ENCODE measurements at places on chromosomes 4 and X.

DNA sequence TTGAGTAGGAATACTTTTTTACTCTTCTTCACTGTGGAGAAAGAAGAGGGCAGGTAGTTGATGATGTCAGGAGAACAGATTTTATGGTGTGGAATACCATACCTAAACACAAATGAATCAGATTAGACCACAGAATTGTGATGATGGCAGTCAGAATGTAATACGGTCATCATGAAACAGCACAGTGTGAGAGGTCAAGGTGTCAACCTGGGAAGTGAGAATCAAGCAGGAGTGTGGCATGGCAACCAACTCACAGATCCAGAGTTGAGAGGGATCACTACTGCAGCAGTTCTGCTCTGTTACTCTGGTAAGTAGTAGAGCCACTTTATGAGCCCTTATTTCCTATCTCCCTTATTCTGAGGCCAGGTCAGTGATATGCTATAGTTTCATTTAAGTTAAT lies 27.7 kb downstream of the METTL14 start:
- no peak for DNase-seq

- DNase-seq = no peak
Measured at GRCh38 chr4:80206521-80207171, 9.3 kb downstream of the PRDM8 start.

GRCh38 chr4:132691026-132691425 lies 458.1 kb upstream of the PCDH10 start:
- no peak for DNase-seq

- no peak for DNase-seq
Measured at GRCh38 chrX:112672788-112673560, 6.8 kb downstream of the LHFPL1 start.

GRCh38 chr4:90951037-90951436 lies 823.8 kb downstream of the CCSER1 start:
- DNase-seq = no peak

DNA sequence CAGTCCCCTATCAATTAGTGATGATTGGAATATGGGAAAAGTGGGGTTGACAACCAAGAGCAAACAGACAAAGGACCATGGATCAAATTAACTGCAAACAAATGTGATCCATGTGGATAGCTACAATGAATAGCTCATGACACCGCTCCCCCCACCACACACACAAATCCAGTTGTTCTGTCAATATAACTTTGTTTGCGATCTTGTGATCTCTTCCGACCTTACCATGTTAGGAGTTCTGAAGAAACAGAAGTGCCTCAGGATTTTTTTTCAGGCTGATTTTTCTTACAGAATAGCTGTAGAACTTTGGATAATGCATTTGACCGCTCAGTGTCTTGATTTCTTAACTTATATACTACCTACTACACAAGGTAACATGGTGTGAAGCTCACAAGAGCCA lies 116.6 kb downstream of the SH2D1A start:
- DNase-seq = no peak

- no peak for DNase-seq
Measured at GRCh38 chr4:19774690-19775256, 476.9 kb upstream of the SLIT2 start.

DNA sequence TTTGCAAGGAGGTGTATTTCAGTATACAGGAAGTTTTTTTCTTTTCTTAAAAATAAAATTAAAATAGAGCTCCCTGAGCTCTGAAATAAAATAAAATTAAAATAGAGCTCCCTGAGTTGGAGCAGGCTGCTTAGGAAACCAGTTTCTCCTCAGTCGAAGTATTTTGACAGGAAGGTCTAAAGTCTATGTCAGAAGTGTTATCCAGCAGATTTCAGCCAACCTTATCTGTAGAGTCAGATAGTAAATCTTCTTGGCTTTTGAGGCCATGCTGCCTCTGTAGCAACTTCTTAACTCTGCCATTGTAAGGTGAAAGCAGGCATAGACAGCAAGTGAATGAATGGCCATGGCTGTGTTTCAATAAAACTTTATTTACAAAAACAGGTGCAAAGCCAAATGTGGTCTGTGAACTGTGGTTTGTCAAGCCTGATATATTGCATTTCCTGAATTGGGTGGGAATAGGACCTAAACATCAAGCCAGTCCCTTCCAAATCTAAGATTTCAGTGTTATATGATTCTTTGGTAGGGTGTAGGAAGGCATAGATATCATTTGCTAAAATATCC lies 9.5 kb upstream of the KLKB1 start:
- no peak for DNase-seq

GRCh38 chr4:32499171-32499570 lies 1779.0 kb downstream of the PCDH7 start:
- no peak for DNase-seq

DNA sequence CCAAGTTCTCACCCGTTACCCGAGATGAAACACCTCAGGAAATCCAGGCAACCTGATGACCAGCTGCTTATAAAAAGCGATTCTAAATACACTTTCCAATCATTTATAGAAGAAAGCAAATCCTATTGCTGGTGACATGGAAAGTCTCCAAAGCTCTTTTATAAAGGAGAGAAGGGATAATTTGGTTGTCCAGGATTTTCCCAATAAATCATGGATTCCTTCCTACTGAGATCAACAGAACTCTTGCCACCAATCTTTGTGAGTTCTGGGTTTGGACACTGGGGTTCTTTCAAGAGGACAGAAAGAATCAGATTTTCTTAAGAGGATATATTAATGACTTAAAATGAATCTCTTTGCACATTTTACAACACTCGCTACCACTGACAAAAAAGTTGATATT lies 24.7 kb upstream of the SOD3 start:
- no peak for DNase-seq

GRCh38 chrX:46572340-46572936 lies 1.1 kb upstream of the CHST7 start:
- no peak for DNase-seq

DNA sequence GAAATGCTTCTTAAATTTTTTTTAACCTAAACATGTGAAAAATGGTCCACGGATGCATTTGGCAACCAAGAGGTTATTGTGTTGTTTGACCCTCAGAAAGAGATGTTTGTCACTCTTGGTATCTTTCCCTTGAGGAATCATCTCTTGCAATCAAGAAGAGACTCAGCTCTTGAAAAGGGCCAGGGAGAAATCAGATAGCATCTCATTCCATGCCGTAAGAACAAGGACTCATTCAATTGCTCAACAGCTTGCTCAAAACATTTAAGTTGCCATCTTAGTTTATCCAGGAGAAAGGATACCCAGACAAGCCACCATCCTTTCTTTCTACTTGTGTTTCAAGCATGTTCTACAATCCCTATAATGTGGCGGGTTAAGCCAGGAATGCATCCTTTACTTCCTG lies 209.5 kb upstream of the LNX1 start:
- DNase-seq = no peak

DNA sequence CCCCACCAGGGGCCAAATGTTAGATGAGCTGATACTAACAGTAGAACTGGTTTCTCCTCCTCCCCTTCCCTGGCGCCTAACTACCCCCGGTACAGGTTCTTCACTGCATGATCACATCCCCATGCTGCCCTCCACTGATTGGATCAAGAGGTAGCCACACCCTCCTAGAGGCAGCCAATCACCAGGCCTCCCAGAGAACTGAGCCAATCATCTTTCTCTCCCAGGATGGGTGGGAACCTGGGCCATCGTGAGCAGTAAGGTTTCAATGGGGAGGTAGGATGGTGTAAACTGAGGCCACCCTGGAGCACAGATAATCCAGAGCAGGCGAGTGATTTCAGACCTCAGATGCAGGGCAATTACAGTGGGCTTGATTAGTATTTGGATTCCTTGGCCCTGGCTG lies 64.2 kb downstream of the PPP2R2C start:
- DNase-seq = no peak

GRCh38 chr4:20622701-20623100 lies 77.6 kb upstream of the PACRGL start:
- DNase-seq = no peak

- DNase-seq = no peak
Measured at GRCh38 chr4:6956087-6956433, 46.4 kb downstream of the TBC1D14 start.

DNA sequence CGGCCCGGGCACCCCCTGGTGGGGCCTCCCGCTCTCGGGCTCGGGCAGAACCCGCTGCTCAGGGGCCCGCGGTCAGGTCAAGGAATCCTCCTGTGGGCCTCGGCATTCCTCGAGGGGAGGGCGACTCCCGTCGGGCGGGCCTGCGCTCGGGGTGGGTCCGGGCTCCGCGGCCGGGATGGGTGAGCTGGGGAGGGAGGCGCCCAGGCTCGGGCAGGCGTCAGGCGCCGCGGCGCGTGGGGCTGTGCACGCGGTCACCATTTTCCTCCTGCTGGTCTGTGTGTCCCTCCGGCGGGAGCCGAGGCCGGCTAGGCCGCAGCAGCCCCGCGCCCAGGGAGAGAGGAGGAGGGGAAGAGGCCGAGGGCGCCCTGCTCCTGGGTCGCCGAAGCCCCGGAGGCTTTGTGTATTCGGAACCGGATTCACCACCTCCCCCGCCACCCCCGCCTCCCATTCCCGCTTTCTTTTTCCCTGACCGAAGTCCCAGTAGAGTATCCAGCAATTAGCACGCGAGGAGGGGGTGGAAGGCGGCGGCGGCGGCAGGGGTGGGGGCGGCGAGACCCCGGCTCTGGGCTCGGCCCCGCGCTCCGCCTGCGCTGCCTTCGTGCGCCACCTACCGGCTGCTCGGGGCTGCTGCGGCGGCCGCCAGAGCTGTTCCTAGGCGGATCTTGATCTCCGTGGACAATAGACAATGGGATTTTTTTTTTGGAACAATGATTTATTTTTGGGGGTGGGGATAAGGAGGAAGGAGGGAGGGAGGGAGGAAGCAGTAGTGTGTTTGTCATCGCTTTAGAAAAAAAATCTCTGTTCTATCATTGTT lies 99.0 kb upstream of the MAML3 start:
- peak; percentile 75 for DNase-seq

DNA sequence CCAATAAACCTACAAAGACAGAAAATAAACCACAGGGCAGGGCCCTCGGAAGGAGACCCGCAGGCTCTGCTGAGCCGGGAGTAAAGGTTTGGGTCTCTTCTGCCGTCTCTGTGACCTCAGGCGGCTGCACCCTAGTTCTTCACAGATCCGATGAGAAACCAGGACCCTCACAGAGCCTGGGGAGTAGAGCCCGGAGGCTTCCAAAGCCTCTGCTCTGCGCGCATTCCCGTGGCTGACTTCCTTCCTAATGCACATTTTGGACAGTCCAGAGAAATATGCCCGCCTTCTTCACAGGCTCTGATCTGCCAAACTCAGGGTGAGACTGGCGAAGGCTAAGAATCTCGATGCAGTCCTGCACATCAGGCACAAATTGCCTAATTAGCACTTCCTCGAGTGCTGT lies 245.5 kb downstream of the EVC2 start:
- no peak for DNase-seq

GRCh38 chr4:2462218-2462991 lies 6.5 kb upstream of the RNF4 start:
- DNase-seq = peak; percentile 70

- DNase-seq = no peak
Measured at GRCh38 chr4:126800575-126801141, 832.1 kb upstream of the INTU start.

GRCh38 chr4:113317523-113317922 lies 268.1 kb downstream of the ANK2 start:
- DNase-seq = no peak

GRCh38 chr4:137648531-137648930 lies 116.2 kb upstream of the PCDH18 start:
- DNase-seq = no peak

DNA sequence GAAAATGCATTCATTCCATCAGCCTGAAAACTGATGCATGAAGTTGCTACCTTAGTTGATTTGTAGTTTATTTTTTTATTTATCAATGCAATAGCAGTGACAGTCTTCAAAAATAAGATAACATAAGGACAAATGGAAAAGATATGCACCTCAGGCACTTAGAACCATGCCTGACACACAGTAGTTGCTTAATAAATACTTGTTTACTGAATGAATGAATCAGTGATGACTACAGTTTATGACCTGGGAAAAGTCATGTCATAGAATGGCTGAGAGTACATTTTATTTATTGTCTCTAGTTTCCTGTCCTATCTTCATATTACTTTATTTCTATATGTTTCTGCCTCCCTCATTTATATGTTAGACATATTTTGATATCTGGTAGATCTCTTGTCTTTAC lies 171.8 kb downstream of the TLL1 start:
- DNase-seq = no peak

GRCh38 chrX:97740886-97741285 lies 857.2 kb downstream of the RPA4 start:
- no peak for DNase-seq

DNA sequence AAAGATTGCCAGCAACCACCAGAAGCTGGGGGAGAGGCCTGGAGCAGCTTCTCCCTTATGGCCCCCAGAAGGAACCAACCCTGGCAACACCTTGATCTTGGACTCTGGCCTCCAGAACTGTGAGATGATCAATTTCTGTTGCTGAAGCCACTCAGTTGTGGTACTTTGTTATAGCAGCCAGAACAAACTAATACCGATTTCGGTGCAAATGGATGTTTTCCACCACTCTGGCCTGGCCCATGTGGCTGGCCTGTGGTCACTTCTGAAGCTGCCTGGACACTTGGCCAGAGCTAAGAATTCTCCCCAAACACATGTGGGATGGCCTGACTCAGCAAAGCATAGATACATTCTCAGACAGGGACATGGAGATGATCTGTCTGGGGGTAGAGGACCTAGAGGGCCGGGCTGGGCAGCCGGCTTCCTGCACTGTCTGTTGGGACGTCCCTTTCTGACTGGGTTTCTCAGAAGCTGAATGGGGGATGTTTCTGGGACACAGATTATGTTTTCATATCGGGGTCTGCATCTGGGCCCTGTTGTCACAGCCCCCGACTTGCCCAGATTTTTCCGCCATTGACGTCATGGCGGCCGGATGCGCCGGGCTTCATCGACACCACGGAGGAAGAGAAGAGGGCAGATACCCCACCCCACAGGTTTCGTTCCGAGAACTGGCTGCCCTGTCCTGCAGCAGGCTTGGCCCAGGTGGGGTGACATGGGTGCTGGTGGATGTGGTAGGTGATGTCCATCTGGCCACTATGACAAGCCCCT lies 4.1 kb downstream of the FOXP3 start:
- no peak for DNase-seq

DNA sequence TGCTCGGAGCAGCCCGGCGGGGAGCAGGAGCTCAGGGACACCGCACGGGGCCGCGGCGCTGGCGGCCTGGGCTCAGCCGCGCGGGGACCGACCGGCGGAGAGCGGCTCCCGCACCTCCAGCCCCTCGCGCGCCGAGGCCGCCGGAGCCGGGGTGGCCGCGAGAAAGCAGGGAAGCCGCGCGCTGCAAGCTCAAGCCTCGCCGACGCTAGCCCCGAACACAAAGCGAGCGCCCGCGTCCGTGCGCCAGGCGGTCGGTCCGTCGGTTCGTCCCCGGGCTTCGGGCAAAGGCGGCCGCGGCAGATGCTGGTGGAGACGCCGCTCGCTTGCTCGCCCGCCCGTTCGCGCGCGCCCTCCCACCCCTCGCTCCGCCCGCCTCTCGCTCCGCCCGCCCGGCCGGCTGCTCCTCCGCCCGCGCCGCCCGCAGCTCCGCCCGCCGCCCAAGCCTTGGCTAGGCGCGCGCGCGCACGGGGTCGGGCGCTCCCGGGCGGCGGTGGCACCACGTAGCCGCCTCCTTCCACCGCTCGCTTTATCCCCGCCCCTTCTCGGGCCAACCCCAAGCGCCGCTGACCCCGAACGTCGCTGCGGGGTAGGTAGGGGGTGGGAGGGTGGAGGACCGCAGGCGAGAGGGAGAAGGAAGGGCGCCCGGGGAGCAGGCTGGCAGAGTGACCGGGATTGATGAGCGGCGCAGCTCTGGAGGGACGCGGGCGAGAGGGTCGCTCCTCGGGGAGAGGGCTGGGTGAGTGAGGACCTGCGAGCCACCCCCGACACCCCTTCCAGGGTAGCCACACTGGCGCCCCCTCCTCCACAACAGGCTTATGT lies at the start of gene TSPAN5:
TSS of gene TSPAN5 (minus strand) at position 325 of the 819 bp plus-strand sequence.
- DNase-seq = peak; percentile 62
